ENCODE measurements at places on chromosomes 13 and 19.

- DNase-seq, result no peak
These were observed 1.8 kb upstream of the CDC37 start for GRCh38 chr19:10404888-10405820.

DNA sequence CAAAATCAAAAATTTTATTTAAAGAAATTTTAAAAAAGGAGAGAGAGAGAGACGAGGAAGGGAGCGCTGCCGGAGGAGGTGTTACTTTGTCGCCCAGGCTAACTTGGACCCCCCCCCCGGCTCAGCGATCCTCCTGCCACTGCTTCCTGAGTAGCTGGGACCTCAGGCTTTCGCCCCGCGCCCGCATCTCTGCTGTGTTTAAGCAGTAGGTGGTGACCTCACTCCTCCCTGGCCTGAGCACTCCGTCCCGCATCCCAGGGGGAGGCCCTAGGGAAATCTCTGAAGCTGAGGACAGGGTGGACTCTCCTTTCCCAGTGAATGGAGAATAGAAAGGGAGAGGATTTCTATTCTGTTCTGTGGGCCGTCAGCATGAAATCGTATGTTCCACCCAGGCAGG is 485 bp upstream of the ZNF845 start:
- no peak for DNase-seq

- no peak for DNase-seq
These were observed 1.5 kb downstream of the TCF3 start for GRCh38 chr19:1650650-1651567.

DNA sequence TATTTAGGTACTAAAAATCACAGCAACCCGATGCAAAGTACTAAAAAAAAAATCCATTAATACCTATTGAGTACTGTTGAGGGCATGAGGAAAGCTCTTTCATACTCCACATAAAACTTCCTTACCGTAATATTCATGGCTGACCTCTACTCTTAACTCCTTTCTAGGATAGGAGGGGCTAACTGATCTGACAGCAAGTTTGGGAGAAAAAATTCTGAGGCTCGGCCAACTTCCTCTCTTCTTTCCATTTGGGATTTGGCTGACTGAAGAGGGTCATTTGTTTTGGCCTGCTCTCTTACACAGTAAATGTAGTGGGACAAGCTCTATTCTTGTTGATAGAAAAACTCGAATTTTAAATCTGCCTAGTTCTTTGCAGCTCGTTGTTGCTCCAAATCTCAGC is 9.4 kb upstream of the USPL1 start:
- DNase-seq, result no peak

DNA sequence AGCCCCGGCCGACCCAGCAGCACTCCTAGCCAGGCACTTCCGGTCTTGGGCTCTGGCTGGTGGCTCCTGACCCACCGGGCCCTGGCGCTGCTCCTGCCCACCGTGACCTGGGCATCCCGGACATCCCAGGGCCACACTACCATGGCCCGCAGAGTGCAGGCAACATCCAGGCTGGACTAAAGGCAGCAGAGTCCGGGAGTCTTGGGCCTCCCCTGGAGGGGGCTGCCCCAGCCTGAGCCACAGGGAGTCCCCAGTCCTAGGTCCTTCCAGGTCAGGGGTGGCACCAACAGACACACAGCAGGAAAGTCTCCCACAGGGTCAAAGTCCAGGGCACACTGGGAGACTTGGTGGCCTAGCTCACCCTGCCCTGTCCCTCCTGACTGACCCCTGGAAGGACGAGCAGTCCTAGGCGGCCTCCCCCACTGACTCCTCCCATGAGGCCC is 10.8 kb downstream of the LSM4 start:
- no peak for DNase-seq

DNA sequence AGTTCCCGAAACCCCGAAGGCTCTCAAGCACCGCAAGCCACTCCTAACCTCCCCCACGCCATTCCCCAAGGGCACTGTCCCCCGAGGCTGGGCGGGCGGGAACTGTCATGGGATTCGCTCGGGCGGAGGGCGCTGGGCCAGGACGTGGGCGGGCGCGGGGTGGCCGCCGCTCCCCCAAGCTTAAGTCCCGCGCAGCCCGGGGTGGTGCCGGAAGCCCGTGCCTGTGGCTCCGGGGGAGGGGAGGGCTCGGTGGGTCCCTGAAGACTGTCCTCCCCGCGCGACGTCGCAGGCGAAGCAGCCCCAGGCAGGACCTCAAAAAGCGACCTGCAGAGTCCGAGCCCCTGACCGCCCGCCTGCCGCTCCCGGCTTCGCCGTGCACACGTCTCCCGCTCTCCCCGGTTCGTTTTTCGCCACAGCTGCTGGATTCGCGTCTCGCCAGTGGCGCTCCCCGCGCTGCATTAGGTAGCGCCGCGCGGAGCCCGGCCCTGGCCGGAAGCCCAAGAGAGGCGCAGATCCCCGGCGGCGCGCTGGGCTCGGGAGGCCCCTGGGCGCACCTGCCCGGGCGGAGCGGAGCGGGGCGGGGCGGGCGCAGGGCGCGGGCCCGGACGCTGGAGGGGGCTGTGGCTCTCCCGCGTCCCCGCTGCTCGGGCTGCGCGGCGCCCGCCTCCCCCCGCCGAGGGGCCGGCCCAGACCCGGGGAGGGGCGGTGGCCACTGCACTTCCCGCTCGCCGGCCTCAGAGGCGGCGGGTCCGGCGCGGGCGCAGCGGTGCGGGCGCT is at the start of gene FARP1:
Gene FARP1 (plus strand): TSS at position 715 of the 777 bp plus-strand sequence. CDS start 70,149 bp downstream, outside the sequence.
- DNase-seq, result no peak

DNA sequence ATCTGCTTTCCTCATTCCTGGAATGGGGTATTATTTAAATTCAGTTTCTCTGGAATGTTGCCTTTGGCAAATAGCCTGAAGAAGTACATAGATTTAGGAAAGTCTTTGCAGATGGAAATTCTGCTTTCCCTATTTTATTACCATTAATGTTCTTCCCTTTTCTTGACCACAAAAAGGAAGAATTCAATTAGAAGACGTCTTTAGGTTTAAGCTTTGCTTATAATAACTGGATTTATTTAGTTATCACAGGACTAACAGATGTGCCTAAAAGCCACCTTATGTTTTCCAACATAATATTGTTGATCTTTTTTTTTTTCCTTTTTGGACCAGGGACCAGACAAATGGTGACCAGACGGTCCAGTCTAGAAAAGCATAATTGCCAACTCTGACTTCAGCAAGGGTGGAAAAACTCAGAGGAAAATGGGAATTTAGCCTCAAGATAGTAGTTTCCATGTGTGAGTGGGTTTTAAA is 210.1 kb upstream of the SPRY2 start:
- no peak for DNase-seq

- DNase-seq, result no peak
These were observed at the start of gene SIGLEC7 for GRCh38 chr19:51142119-51142518. Gene SIGLEC7 (plus strand): TSS chr19:51142301. CDS start chr19:51142370, 69 bp downstream.

GRCh38 chr13:27295660-27296059 is 25.0 kb downstream of the RASL11A start:
- DNase-seq, result no peak

DNA sequence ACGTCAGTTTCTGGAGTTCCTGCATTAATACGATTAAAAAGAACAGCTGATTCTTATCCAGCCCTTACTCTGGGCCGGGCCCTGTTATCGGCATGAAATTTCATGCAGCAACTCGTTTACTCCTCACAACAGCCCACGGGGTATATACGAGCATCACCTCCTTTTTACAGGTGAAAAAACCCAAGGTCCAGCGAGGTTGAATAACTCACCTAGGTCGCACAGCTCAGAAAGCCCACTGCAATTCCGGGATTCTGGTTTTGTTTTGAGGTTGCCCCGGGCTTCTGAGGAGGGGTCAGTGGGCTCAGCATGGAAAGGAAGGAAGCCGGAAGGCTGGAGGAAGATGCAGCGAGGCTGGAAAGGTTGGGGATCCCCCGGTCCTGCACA is 577 bp upstream of the ACP7 start:
- DNase-seq, result no peak

DNA sequence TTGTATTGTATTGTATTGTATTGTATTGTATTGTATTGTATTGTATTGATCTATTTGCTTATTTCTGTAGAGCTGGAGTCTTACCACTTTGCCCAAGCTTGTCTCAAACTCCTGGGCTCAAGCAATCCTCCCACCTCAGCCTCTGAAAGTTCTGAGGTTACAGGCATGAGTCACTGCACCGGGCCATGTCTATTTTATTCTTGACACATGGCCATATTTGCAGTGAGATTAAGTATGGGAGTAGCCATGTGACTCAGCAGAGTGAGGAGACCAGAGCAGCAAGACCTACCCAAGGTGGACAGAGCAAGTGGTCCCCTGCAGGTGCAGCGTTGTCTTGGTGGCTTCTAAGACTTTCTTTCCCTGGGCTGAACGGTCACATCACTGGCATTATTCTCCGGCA is 49.1 kb upstream of the UBAC2 start:
- no peak for DNase-seq

DNA sequence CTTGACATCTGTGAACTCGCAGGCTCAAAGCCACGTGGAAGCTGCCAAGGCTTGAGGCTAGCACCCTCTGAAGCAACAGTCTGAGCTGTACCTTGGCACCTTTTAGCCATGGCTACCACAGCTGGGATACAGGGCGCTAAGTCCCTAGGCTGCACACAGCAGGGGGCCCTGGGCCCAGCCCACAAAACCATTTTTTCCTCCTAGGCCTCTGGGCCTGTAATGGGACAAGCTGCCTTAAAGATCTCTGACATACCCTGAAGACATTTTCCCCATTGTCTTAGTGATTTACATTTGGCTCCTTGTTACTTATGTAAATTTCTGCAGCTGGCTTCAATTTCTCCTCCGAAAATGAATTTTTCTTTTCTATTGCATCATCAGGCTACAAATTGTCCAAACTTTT is 455.9 kb downstream of the TDRD3 start:
- DNase-seq, result no peak

DNA sequence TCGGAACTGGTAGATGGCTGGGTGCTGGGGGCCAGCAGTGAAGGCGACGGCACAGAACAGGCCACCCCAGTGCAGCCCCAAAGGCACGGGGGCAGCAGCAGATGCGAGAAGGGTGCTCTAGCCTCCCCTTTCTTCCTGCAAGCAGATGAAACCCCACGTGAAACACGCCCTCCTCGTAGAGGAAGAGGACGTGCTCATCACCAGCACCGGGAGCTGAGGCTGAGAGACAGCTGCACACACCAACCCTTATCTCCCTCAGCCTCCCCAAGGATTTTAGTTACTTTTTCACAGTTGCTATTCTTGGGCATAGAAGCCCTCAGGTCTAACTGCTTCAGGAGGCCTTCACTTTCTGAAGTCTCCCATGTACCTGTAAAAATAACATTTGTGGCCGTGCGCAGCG is 11.9 kb downstream of the ZNF787 start:
- DNase-seq, result no peak

GRCh38 chr13:97495678-97496077 is 61.7 kb downstream of the RAP2A start:
- no peak for DNase-seq

GRCh38 chr19:54882758-54883157 is 8.7 kb downstream of the FCAR start:
- DNase-seq, result no peak

GRCh38 chr13:39415008-39415802 is 187.8 kb downstream of the LHFPL6 start:
- DNase-seq, result no peak
